ENCODE measurements at places on chromosomes 5 and 9.

- DNase-seq, result no peak
Measured at GRCh38 chr5:175436359-175436758, 7.6 kb downstream of the DRD1 start.

- no peak for DNase-seq
Measured at GRCh38 chr9:137764171-137764671, 113.4 kb upstream of the CACNA1B start.

DNA sequence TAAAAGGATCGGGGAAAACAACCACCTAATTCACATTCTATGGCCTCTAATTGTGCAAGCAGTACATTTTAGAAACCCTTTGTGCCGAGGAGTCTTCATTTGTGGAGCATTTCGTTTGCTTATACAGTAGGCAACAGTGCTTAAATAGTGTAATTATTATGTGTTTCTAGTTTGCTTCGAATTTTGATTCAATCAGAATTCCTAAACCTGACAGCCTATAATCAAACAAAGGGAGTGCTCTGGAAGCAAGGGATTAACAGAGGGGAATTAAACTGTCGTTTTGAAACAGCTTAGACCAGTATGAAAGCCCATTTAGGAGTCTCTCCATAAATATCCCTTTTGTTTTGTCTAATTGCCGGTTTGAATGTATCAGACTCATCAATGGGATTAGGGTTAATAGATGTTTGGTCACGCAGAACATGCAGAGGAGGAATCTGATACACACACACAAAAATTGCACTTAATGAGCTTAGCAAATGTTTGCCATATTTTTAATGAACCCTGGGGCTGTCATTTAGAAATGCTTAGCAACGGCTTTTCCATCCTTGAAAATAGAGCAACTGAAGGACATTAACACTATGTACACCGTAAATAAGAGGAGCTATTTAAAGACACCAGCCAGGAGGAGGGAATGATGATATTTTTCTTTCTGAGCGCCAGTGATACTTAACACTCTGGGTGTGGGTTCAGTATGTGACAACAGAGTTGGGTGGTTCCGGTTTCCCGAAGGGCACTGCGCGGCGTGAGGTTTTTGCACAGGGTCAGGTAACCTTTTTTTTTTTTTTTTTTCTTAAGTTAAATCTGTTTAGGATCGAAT, 404.7 kb downstream of the TLE4 start:
- DNase-seq, result peak; percentile 56

DNA sequence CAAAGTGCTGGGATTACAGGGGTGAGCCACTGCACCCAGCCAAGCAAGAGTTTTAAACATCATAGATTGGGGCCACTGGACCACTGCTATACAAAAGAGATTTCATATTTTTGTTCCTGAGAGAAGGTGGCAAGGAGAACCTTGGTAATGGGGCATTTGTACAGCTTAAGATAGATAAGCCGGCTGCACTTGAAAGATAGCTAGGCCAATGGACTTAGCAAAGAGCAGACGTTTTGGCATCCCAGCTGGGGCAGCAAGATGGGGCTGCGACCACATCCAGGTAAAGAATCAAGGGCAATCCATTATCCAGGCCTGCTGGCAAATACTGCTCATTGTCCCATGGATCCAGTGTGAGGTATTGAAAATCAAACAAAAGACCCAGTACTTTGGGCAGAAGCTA, 3.9 kb upstream of the ISCA1 start:
- no peak for DNase-seq

GRCh38 chr9:125238127-125238914, 2.8 kb downstream of the HSPA5 start:
- no peak for DNase-seq

DNA sequence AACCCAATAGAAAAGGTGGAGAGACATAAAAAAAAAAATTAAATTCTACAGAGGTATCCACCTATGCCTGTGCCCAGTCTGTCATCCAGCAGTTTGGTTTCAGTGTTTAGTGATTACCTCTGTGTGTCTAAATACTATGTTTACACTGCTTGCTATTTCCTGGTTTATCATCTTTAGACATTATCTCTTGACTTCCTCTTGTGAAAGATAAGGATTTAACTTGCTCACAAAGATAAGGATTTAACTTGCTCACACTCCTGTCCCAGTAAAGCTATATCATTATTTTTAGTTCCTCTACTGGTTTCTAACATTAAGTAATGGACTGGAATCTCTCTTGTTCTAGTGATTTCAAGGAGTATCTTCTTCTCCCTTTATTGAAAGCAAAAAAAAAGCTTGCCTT, 53.9 kb upstream of the ZFR start:
- DNase-seq, result no peak

GRCh38 chr5:8842971-8843551, 702.8 kb downstream of the SEMA5A start:
- peak; percentile 64 for DNase-seq

GRCh38 chr9:127785933-127786772, at the start of gene CDK9:
Gene CDK9, plus strand, starts transcription at chr9:127786034. Its CDS starts 115 bp downstream, at chr9:127786149.
- peak; percentile 95 for DNase-seq

- DNase-seq, result no peak
Measured at GRCh38 chr5:53276825-53277224, 167.3 kb upstream of the MOCS2 start.

All from tongue (tissue), 3 donors.